ENCODE measurements at places on chromosomes 11 and 22. TPM values are rescaled to one million over a fixed set of nuclear protein-coding genes. Genes with fewer than 3 reads are reported as not detected.

ART1 gene
- total RNA-seq: not detected

GRCh38 chr11:16763746-16764145, 25.3 kb downstream of the C11orf58 start:
- DNase-seq: no peak

DNA sequence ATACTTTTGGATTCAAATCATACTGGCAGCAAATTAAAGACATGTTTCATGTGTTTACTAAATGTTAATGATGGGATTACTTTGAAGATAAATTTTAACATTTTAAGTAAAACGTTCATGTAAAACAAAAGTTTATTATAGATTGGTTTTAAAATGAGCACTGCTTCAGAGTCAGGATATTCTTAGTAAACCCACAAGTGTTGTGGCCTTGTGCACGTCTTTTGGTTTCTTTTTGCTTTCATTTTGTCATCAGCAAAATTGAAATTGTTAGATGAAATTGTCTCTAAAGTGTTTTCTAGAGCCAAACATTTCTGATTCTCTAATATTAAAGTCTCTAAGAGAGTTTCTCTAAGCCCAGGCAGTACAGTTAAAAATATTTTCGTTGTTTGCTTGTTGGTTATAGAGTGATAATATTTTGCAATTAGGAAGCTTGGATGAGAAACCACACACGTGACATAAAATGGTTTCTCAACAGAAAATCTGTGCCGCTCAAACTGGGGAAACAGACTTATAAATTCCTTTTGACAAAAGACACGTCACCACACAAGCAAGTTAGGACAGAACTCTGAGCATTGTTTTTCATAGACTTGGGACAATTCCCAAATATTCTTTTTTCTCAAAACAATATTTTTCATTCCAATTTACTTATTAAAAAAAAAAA, 164.4 kb downstream of the TEAD1 start:
- DNase-seq: peak; percentile 79

OR52E8 gene
- not detected for total RNA-seq

- DNase-seq: peak; percentile 51
Observed at GRCh38 chr11:61787928-61788491, 4.4 kb downstream of the TMEM258 start.

DNA sequence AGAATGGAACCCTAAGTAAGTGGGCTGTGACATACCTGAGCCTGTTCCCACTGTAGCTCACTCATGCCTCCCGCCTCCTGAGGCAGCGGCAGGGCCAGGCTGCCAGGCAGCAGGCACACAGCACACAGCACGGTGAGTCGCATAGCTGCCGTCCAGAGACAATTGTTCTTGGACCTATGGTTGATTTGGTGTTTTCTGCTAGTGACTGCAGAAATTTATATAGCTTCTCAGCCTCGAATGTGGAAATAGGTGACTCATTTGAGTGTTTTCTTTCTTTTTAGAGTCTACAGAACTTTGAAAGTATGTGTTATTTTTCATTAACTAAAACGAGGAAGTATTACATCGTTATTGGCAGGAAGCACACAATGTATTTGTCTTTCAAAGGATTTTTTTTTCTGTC, at the start of gene MMP7:
MMP7 (minus strand) TSS at position 190 of the 400 bp plus-strand sequence; CDS start at position 143, 47 bp downstream.
- peak; percentile 60 for DNase-seq

- DNase-seq: peak; percentile 68
Observed at GRCh38 chr22:45112136-45112879, 51.4 kb upstream of the NUP50 start.

GRCh38 chr11:1151366-1152315, 6.1 kb upstream of the MUC5AC start:
- no peak for DNase-seq

DNA sequence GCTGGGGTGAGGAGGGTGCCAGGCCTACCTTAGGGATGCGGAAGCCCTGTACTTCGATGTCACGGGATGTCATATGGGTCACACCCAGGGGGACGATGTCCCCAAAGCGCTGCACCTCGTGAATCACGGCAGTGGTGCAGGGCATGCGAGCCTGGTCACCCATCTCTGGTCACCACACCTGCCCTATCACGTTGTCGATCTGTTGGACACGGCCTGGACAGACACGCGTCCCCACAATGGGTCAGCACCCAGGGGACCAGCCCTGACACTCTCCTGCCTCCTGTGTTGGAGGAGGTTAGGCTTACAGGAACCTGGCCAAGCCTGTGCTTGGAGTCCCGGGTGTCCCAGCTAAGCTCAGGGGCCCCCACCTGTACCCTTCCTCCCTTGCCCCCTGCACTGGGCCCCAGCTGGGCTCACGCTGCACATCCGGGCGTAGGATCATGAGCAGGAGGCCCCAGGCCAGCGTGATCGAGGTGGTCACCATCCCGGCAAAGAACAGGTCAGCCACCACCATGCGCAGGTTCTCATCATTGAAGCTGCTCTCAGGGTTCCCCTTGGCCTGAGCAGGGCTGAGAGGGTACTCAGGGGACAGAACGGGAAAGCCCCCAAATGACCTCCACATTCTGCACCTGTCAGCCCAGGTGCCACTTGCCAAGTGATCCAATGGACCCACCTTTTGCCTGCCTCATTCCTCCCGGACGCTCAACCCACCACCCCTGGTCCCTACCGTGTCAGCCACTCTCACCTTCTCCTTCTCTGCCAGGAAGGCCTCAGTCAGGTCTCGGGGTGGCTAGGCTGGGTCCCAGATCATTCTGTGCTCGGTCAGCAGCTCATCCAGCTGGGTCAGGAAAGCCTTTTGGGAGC, 20.3 kb upstream of the CYP2D6 start:
- no peak for DNase-seq

FTH1 gene
- total RNA-seq: 1,813 TPM

MRGPRX4 gene
- total RNA-seq: not detected

DNA sequence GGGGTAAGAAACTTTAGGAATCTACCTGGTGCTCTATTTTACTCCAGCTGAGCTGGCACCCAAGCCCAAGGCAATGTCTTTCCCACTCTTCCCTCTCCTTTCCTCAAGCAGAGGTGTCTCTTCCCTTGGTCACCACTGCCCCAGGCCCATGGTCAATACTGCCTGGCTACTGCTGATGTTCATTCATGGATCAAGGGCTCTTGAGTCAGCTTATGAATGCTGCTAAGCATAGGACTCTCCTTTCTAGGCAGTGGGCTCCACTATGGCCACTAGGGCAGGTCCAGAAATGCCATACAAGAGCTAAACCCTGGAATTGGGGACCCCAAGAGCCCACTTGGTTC, 2.7 kb upstream of the HEPN1 start:
- no peak for DNase-seq

DNA sequence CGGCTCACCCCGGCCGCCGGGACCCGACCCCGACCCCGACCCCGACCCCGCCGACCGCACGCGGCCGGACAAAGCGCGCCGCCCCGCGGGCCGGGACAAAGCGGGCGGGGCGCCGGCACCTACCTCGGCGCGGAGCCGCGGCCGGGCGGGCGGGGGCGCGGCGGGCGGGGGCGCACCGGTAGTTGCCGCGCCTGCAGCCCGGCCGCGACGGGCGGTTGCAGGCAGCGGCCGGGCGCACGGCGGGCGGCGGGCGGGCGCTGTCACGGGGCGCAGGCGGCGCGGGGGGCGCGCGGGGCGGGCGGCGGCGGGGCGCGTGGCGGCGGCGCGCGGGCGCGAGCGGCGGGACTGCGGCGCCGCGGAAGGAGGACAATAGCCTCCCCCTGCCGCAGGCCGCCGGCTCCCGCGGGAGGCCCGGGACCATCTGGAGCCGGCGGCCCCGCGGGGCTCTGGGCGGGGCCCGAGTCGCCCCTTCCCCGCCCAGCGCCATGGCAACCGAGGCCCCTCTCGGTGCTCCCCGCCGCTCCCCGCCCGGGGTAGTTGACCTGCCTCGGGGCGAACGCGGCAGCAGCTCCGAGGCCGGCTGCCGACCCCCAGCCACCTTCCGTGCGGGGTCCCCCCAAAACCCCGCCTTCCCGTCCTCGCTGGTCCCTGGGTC, 851 bp downstream of the SPTBN2 start:
- no peak for DNase-seq

- DNase-seq: peak; percentile 45
Observed at GRCh38 chr11:116773203-116774097, 663 bp upstream of the BUD13 start.

DNA sequence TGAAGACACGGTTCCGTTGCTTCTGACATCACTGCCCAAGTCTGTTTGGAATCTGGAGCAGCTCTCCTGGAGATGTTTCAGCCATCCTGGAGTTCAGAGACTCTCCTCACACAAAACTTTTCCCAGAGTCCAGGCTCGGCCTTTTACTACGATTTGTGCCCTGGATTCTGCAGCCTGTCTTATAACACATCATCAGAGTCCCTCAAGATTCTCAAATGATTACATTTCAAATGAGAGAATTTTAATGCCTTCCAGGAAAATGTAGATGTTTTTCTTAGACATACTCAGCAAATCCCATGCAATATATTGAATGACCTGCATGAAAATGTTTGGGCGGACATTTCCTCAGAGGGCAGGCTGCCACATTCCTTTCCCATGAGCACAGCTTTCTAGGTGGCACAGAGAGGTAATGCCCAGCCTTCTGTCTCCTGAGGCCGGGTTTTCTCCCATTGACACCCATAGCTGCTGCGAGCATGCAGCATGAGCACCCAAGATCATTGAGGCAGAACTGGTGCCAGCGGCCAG, 129.1 kb downstream of the SNX19 start:
- peak; percentile 27 for DNase-seq

DNA sequence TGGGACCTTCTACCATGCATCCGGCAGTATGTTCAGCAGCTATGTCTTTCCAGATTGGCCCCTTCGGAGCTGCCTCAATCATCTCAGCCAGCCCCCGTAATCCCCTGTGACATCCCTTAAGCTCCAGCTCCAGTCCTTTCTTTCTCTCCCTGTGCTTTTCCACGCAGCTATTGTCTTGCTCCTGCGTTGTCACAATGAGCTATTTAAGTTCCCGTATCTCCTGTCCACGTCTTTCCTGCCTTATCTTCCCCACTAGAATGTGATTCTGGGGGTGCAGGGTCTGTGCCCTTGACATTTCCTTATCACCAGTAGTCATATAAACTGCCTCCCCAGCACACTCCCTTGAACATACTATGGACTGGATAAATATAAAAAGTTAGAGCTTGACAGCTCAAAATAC, 5.1 kb upstream of the ETS1 start:
- DNase-seq: no peak

- no peak for DNase-seq
Observed at GRCh38 chr11:76245720-76246119, 39.4 kb upstream of the WNT11 start.

DNA sequence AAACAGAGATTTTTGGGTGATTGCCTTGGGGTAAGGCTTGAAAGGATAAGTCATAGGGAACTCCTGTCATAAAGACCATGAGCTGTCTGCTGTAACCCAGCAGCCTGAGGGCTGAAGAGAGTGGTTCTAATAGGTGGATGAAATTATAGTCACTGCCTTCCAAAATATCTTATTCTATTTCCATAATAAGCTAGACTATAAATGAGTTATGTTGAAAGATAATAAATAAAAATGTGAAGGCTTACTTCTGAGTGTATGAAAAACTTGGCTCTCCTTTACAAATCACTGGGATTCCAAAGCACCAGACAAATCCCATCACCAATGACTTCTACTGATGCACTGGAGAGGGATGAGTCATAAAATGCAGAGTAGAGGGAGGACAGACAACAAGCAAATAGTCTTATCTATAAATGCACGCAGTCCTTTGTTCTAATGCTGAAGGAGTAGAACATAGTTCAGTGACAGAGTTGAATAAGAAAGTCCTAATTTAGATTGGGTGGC, 775.0 kb upstream of the LRRC4C start:
- DNase-seq: peak; percentile 78

DNA sequence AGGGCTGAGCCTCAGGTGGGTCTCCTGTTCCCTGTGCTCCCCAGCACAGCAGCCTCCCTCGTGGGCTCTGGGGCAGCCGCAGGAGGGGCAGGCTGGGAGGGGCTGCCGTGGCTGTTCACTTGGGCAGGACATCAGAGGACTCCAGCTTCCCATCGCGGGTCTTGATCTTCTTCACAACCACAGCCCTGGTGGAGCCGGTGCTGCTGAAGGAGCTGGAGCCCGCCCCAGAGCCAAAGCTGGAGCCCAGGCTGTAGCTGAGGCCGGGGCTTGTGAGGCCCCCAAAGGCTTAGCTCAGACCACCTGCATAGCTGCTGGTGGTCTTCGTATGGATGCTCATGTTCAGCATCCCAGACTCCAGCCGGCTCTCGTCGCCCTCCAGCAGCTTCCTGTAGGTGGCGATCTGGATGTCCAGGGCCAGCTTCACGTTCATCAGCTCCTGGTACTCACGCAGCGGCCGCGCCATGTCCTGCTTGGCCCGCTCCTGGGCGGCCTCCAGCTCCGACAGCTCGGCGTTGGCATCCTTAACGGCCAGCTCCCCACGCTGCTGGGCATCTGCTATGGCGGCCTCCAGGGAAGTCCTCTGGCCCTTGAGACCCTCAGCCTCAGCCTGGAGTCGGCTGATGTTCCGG, 126.1 kb downstream of the NECTIN1 start:
- DNase-seq: no peak

GRCh38 chr11:62024936-62025486, 57.6 kb upstream of the FTH1 start:
- no peak for DNase-seq

DNA sequence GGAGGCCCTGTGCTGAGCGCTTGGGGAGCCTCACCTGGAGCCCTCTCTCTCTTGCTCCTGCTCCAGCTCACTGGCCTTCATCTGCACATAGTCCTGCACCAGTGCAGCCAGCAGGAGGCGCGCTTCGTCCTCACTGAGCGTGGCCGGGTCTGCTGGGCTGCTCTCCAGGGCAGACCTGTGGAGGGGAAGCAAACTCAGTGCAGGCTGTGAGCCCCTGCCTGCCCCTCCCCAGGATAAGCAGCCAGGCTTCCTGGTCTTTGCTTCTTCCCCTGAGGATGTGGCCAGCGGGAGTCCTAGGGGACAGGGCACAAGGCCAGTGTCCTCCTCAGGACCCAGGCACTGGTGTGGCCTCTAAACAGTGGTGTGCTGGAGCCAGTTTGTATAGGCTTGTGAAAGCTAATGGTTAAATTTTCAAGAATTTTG, 2.2 kb downstream of the CALCA start:
- peak; percentile 11 for DNase-seq

Data from fibroblast of the aortic adventitia (primary cell).